ENCODE measurements at places on chromosomes 1 and 21. TPM values are rescaled to one million over a fixed set of nuclear protein-coding genes. Genes with fewer than 3 reads are reported as not detected.

The OR2L8 gene
- total RNA-seq, result not detected

The RBM15 gene
- 6.7 TPM for total RNA-seq

The MYBPH gene
- total RNA-seq, result not detected

The AHCTF1 gene
- total RNA-seq, result 25.9 TPM

The ZYG11A gene
- 2.0 TPM for total RNA-seq

The ZNF648 gene
- not detected for total RNA-seq

The IQGAP3 gene
- total RNA-seq, result 17.9 TPM

The CCDC185 gene
- not detected for total RNA-seq

The NBPF14 gene
- 29.9 TPM for total RNA-seq

The ATF3 gene
- total RNA-seq, result 20.8 TPM

The PDIK1L gene
- 1.9 TPM for total RNA-seq

The LEPR gene
- 3.1 TPM for total RNA-seq

The NES gene
- 1.3 TPM for total RNA-seq

The WLS gene
- total RNA-seq, result 15.0 TPM

The RNF186 gene
- not detected for total RNA-seq

The PTPRC gene
- not detected for total RNA-seq

The TP73 gene
- total RNA-seq, result 0.98 TPM

The STIL gene
- 10.9 TPM for total RNA-seq

The KIF14 gene
- total RNA-seq, result 7.8 TPM

The KHDC4 gene
- 21.4 TPM for total RNA-seq

The U2AF1 gene
- 46.2 TPM for total RNA-seq

The H3-3A gene
- total RNA-seq, result 386 TPM

The CFAP74 gene
- total RNA-seq, result 0.08 TPM

The NFASC gene
- 1.3 TPM for total RNA-seq

The SLFNL1 gene
- total RNA-seq, result 0.02 TPM

The LCE2A gene
- total RNA-seq, result not detected

The LCE1F gene
- total RNA-seq, result not detected

The CFAP107 gene
- not detected for total RNA-seq

The RAB13 gene
- 167 TPM for total RNA-seq

The VANGL2 gene
- 0.74 TPM for total RNA-seq

The C1orf185 gene
- not detected for total RNA-seq

The ORC1 gene
- 23.7 TPM for total RNA-seq

Measured in A549 treated with dexamethasone at 1 μM for 4 hours (cell line).